ENCODE measurements at places on chromosomes 6 and 20.

DNA sequence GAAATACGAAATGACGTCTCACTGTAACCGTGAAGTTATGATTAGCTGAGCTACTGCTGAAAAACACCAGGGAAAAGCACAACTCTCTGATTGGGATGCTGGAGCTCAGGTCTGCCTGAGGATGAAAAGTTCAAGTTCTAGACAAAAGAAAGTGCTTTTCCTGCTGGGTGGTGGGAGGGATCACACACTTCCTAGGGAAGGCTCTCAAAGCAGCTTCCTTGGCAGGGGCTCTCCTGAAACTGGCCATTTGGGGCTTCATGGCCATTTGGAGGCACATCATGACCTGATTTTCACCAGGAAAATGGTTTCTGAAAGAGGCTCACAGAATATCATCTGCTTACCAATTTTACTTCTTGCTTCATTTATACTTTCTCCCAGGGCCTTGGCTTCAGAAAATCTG is 97.1 kb upstream of the KCNK16 start:
- no peak for DNase-seq

DNA sequence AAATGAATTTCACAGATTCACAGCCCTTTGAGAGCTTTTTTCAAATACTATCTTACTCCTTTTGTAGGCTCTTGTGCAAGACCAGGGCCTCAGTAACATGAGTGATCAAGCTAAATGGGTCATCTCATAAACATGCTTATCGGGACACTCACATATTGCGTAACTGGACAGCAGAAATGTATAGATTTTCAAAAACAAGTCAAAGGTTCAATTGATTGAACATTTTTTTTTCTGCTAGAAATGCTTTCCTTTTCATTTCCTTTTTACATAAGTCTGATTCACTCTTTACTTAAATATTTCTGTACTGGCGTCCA is 8.7 kb upstream of the SALL4 start:
- DNase-seq: no peak

GRCh38 chr6:47160702-47161101 is 118.6 kb upstream of the ADGRF1 start:
- DNase-seq: no peak

GRCh38 chr6:137913996-137914529 is 47.0 kb downstream of the TNFAIP3 start:
- no peak for DNase-seq

GRCh38 chr6:36280467-36280866 is 10.6 kb downstream of the PNPLA1 start:
- no peak for DNase-seq

DNA sequence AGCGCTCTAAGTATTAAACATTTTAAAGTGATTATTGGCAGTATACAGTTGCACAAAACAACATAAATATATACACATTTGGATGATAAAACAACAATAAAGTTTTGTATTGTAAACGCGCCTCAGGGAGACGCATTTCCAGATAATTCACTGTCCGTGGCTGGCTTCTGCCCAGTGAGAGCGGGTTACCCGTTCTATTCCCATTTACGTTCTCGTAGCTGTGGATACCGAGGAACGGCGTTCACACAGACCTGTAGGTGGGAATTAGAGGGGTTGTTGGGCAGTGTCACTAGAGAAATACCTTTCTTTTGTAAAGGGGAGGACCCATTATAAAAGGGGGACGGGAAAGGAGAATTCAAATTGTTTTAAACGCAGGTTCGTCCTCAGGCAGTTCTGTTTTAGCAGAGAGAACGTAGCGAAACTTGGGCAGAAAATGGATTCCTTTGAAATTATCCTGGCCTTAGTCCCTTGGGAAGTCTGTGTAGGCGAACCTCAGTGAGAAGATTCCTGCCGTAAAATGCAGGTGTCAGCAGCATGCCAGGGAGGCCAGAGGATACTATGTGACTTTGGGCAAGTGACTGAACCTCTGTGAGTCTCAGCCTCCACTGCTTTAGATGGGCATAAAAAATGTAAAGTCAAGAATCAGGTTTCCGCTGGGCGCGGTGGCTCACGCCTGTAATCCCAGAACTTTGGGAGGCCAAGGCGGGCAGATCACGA is 756 bp downstream of the MTG2 start:
- DNase-seq: no peak

DNA sequence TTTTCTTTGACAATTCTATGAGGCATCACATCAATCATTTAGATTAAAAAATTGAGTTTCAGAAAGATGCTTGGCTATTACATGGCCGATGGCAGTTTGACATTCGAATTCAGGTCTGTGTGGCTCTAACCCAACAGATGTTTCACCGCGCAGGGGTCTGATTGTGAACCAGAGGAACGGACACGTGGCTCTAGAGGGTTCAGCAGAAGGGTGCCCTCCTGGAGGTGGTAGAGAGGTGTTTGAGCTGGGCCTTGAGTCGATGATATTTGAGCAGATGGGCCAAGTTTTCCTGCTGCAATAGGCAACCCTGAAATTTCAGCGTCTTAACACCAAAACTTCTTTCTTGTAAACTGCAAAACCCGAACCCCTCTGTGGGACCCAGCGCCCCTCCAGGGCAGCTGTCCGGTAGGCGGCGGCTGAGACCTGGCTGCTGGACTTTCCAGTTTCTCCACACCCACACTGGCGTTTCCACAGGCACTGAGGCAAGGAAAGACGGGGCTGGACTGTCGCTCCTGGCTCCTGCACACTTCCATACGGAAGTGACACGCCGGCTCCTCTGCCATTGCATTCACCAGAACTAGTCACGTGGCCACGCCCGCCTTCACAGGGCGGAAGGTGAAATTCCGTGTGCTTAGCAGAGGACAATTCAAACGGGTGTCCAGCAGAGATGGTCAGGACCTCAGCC is 11.3 kb upstream of the AFDN start:
- no peak for DNase-seq

DNA sequence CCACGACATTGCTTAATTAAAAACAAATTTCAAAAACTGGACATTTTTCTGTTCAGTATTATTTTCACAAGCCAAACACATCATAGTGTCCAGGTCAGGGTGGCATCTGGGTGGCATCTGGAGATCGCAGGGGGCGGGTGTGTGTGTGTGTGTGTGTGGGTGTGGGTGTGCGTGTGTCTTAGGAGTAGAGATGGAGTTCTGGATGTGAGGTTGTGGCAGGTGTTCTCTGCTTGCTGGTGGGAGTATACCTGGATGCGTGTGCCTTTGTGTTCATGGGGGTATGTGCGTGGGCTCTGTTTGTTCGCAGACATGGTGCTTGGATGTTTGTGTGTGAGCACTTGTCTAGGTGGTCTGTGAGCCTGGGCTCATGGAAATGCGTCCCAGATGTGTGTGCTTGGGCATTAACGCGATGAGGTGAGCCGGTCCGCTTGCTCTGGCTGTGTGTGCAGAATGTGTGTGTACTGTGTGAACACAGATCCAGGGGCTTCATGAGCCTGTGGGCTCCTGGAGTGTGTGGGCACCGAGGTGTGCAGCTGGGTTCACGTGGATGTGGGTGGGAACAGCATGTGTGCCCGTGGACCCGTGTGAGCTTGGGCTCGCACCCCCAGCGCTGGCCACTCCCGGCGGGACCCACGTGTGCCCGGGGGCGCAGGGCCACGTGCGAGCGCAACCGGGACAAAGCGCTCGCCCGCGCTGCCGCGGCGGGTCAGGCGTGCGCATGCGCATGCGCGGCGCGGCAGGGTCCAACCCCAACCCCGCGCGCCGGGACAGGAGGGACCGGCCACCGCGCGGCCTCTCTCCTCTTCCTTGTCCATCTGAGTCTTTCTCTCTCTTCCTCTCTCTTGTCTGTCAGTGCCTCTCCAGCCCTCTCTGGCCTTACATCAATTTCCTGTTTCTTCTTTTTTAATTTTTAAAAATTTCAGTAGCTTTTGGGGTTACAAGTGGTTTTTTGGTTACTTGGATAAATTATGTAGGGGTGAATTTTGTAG is 60.4 kb downstream of the SRC start:
- DNase-seq: peak; percentile 11
